ENCODE measurements at places on chromosomes 5 and 9. TPM values are rescaled to one million over a fixed set of nuclear protein-coding genes. Genes with fewer than 3 reads are reported as not detected.

The PCDHGA7 gene
- 2.2 TPM for total RNA-seq

The HSPA4 gene
- 79.6 TPM for total RNA-seq

The TERT gene
- 0.21 TPM for total RNA-seq

The SOX30 gene
- total RNA-seq: not detected

The FAT2 gene
- 0.58 TPM for total RNA-seq

The CER1 gene
- total RNA-seq: not detected

The AJM1 gene
- total RNA-seq: 0.75 TPM

The AIF1L gene
- total RNA-seq: 58.4 TPM

The TIMD4 gene
- total RNA-seq: not detected
